GM12878 (cell line): ENCODE measurements at places on chromosomes 11 and 22. TPM values are rescaled to one million over a fixed set of nuclear protein-coding genes. Genes with fewer than 3 reads are reported as not detected.

Gene LINC01488
- total RNA-seq = not detected in 2 replicates

Gene ZNF214
- not detected in 2 replicates for total RNA-seq

Gene SCN3B
- total RNA-seq = not detected in 2 replicates

Gene PLAAT2
- total RNA-seq = 4.6 and 5.2 TPM in 2 replicates

Gene TEX12
- total RNA-seq = 0.51 TPM in 1 of 2 replicates, not detected in the other

Gene BCR
- total RNA-seq = 62.8 and 64.7 TPM in 2 replicates

Gene CD248
- total RNA-seq = 0.13 and 0.21 TPM in 2 replicates

Gene RFPL2
- not detected in 2 replicates for total RNA-seq

Gene MRGPRE
- total RNA-seq = not detected in 2 replicates

Gene INTS4
- 36.6 and 39.4 TPM in 2 replicates for total RNA-seq

Gene CASP5
- not detected in 2 replicates for total RNA-seq

Gene DCHS1
- 0.56 and 0.64 TPM in 2 replicates for total RNA-seq

Gene ISX
- total RNA-seq = 0.21 and 0.45 TPM in 2 replicates

Gene RPS6KA4
- 25.7 and 32.6 TPM in 2 replicates for total RNA-seq

Gene TMPRSS5
- total RNA-seq = 0.33 and 0.37 TPM in 2 replicates

Gene GAL3ST3
- not detected in 2 replicates for total RNA-seq

Gene ZNF280B
- total RNA-seq = 0.90 and 1.1 TPM in 2 replicates

Gene MYRF
- total RNA-seq = 2.0 and 3.1 TPM in 2 replicates

Gene FXYD6
- 0.10 and 0.93 TPM in 2 replicates for total RNA-seq

Gene NECTIN1
- 7.5 and 8.7 TPM in 2 replicates for total RNA-seq

Gene OR51D1
- total RNA-seq = not detected in 2 replicates

Gene SMIM35
- total RNA-seq = not detected in 2 replicates

Gene OR6A2
- total RNA-seq = not detected in 2 replicates

Gene PDE3B
- total RNA-seq = 2.6 and 2.9 TPM in 2 replicates
